Activated naive CD4-positive, alpha-beta T cell treated with anti-CD3 and anti-CD28 coated beads for 36 hours (primary cell): ENCODE measurements at places on chromosomes 16 and 17.

DNA sequence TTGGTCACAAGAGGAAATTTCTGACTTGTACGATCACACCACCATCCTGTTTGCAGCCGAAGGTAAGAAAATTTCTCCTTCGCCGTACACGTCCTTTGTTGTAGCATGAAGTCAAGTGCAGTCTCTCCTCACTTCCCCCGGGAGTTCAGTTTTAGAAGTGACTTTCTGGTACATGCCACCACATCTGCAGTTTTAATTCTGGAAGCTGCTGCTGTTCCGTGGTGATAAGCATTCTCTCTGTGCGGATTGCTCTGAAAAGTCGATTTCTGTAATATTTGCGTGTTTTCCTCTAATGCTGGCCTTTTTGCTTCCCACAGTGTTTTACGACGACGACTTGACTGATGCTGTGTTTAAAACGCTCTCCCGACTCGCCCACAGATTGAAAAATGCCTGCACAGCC, 20.6 kb downstream of the METTL22 start:
- DNase-seq: no peak

- no peak for DNase-seq
Observed at GRCh38 chr16:709566-710499, 4.2 kb upstream of the FBXL16 start.

DNA sequence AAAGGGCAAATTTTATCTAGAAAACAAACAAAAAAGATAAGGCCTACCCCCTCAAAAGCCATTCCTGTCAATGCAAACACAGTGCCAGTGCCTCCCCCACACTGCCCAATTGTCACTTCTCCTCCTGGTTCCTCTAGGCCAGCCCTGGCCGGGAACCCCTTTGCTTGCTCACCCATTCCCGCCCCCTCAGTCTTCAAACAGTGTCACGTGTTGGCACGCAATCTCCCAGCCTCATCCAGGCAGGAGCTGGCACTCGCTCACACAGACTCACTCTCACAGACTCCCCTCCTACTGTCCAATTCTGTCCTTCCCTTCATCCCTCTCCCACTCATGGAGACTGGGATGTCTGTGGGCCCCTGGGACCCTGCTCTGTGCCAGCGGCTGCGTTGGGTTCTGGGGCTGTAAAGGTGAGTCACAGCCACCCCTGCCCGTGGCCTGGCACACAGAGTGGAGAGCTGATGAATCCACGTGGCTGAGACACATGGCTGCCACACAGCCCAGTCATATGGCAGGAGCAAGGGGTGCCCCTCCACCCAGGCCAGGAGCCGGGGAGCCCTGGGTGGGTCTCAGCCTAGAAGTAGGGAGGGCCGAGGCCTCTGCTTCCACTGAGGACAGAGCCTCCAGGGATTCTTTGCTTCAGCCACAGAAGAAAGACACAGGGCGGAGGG, 54.8 kb downstream of the VAC14 start:
- peak; percentile 43 for DNase-seq

DNA sequence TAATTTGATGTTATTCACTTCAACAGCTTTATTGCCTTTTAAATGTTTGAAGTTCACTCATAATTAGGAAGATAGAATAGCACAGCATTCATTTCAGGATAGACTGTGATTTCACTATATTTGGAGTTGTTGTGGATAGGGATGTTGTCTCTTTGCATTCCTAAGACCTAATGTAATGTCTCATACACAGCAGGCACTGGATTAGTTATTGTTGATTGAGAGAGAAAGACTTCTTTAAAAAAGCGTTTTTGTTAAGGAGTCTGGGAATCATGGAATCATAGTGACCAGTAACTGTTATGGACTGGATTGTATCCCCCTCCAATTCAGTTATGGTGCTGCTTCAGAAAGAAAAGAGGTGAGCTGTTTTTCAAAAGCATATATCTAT, 122.0 kb downstream of the USP22 start:
- no peak for DNase-seq

- DNase-seq: peak; percentile 65
Observed at GRCh38 chr16:23950898-23951297, 115.1 kb downstream of the PRKCB start.
